ENCODE measurements at places on chromosomes 12 and 14. TPM values are rescaled to one million over a fixed set of nuclear protein-coding genes. Genes with fewer than 3 reads are reported as not detected.

The TOMM20L gene
- total RNA-seq: not detected

The ACRBP gene
- total RNA-seq: 0.78 TPM

The HOXC12 gene
- total RNA-seq: not detected

The ARPC3 gene
- 325 TPM for total RNA-seq

The TPH2 gene
- not detected for total RNA-seq

The CBLN3 gene
- 14.6 TPM for total RNA-seq

The TAS2R9 gene
- not detected for total RNA-seq

The KRT77 gene
- not detected for total RNA-seq

The HPD gene
- total RNA-seq: not detected

The PKP2 gene
- total RNA-seq: not detected

The KRT71 gene
- not detected for total RNA-seq

The GNS gene
- 29.9 TPM for total RNA-seq

The SRRM4 gene
- total RNA-seq: not detected

The SDR9C7 gene
- not detected for total RNA-seq

The FBRSL1 gene
- 34.7 TPM for total RNA-seq

The TPPP2 gene
- total RNA-seq: not detected

The MAP3K9 gene
- 10.5 TPM for total RNA-seq

The DLGAP5 gene
- total RNA-seq: 93.8 TPM

The SAV1 gene
- 7.8 TPM for total RNA-seq

The EML5 gene
- total RNA-seq: 2.6 TPM

The PARPBP gene
- total RNA-seq: 35.2 TPM

The FGF23 gene
- total RNA-seq: not detected

The APOLD1 gene
- total RNA-seq: 42.2 TPM

The PCED1B gene
- 107 TPM for total RNA-seq

The LRP10 gene
- total RNA-seq: 61.3 TPM

The TESPA1 gene
- total RNA-seq: 51.1 TPM

The SAMD15 gene
- 0.29 TPM for total RNA-seq

The CCDC197 gene
- 0.37 TPM for total RNA-seq

The LRTM2 gene
- not detected for total RNA-seq

The LMO3 gene
- not detected for total RNA-seq

The EXD2 gene
- total RNA-seq: 11.8 TPM

The IRAK3 gene
- 1.8 TPM for total RNA-seq

The ARMH4 gene
- not detected for total RNA-seq

The MFAP5 gene
- not detected for total RNA-seq

The TSPAN19 gene
- not detected for total RNA-seq

The INTS13 gene
- 64.1 TPM for total RNA-seq

The ZFC3H1 gene
- 61.6 TPM for total RNA-seq

The ADGRD1 gene
- not detected for total RNA-seq

The RNFT2 gene
- 23.6 TPM for total RNA-seq

The TAS2R50 gene
- total RNA-seq: 0.84 TPM

The PRKCH gene
- total RNA-seq: 148 TPM

The DAO gene
- not detected for total RNA-seq

The SLC22A17 gene
- total RNA-seq: 3.0 TPM

The SLC24A4 gene
- total RNA-seq: not detected

The IL22 gene
- total RNA-seq: 52.3 TPM

All from activated T-helper 17 cell treated with anti-CD3 and anti-CD28 coated beads, Interleukin-2, amount 50 U/mL, for 72 hours (primary cell).